Putamen (tissue), 1 donor: ENCODE measurements at places on chromosomes 11 and 22.

DNA sequence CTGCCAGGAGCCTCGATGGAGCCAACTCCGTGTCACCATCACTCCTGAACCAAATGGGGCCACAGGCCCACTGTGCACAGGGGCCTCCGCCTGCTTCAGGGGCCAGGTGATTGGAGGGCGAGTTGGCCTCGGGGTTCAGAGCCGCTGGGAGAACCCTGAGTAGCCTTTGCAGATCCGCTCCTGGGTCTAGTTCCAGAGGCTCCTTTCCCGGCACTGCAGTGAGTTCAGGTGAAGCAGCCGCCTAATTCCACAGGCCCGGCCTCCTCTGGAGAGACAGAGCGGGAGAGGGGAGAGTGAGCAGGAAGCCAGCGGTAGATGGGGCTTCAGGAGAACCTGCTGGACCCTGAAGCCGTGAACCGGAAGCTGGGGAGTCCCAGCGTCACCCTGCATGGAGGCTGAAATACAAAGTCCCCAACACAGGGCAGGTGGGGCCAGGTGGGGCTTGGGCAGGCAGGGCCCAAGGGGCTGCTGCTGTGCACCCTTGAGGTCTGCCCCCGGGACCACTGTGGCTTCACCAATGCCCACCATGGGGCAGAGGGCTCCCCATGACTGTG lies 22.5 kb downstream of the DRD4 start:
- no peak for DNase-seq

DNA sequence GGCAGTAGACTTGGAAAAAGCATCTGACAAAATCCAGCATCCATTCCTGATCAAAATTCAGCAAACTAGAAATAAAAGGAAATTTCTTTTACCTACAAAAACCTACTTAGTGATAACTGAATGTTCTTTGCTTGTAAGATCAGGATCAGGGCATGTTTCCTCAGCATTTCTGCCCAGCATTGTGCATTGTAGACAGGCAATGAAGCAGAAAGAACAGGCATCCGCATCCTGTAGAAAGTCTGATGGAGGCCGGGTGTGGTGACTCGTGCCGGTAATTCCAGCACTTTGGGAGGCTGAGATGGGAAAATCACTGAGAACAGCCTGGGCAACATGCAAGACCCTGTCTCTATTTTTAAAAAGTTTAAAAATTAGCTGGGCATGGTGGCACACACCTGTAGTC lies 32.5 kb upstream of the PANX2 start:
- no peak for DNase-seq

DNA sequence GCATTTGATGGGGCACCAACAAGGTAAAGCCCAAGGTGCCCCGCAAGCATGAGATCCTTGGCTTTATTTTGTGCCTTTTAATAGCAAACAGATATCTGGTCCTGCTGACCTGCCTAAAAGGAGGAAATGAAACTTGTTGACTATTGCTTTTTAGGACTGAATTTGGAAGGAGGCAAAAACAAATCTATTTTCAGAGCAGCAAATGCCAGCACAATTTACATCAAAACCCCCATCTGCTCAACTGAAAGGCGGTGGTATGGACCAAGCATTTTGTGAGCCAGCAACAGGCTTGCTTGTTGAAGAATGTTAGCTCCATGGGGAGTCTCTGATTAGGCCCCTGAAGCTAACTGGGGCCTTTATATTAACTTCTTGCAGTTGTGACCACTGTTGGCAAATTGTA lies 192.6 kb upstream of the E2F8 start:
- DNase-seq: no peak

DNA sequence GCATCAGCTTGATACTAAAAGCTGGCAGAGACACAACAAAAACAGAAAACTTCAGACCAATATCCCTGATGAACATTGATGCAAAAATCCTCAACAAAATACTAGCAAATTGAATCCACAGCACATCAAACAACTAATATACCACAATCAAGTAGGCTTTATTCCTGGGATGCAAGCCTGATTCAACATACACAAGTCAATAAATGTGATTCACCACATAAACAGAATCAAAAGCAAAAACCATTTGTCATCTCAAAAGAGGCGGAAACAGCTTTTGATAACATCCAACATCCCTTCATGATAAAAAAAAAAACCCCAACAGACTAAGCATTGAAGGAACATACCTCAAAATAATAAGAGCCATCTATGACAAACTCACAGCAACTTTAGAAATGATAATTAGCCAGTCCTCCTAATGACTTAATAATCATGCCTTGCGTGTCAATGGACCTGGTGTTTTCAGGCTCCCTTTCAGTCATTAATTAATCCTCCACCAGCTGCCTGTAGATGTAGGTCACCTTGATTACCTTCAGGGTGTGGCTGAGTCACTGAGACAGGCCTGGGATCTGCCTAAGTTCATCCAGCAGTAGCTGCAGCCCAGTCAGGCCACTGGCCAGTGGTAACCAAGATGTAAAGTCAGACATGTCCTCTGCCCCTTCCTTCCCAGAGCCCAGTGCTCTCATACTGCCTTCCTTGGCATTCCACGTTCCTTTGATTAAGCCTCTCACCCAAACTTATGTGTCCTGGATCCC lies 109.8 kb downstream of the EHF start:
- DNase-seq: no peak

- peak; percentile 47 for DNase-seq
These were observed 380.1 kb downstream of the LARGE1 start for GRCh38 chr22:33539902-33540751.

DNA sequence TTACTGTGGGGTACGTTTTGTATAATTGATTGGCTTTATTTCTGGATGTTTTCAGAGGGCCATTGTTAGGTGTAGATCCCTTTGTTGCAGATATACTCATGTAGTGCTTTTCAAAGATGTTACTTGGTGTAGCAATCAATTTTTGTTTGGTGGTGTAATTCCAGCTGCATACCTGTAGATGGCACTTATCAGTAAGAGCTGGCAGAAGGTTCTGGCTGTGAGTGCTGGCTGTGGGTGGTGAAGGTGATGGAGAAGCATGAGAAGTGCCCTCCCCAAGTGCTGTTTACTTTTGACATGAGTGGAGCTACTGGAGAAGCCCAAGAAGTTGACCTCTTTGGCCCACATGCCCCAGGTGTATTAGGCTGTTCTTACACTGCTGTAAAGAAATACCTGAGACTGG lies 1074.9 kb downstream of the FAM181B start:
- DNase-seq: no peak

DNA sequence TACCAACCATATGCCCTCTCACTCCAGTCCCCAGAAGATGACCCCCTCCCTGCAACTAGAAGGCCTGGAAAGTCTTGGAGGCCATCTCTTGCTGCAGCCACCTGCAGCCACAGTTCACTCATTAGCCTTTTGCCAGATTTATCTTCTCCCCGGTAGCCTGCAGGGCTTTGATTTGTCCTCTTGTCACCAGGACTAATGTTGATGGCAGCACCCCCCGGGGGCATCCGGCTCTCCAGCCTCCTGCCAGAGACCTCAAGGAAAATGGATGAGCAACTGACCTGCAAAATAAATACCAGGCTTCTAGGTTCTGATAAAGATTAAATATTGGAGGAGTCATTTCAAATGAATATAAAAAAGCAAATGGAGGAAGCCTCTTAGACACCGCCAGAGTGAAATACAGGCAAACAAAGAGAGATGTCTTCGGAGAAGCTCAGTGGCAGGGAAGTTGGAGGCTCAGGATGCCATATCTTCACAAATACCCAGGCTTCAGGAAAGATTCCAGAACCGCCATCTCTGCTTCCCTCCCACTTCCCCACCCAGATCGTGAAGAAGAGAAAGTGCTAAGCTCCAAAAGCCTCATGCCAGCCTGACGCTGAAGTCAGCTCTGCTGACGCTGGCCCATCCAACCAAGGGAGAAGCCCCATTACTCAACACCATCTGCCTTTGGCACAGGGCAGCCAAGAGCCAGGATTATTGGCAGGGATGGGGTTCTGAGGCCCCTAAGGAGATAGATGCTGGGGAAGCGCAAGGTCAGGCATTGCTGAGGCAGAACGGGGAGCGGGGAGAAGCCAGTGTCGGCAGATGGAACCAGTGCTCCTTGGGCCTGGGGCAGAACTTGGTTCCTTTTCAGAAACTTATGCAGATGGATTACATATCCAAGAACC lies 362.7 kb downstream of the CADM1 start:
- no peak for DNase-seq

GRCh38 chr11:104572279-104572678 lies 326.0 kb downstream of the CASP12 start:
- DNase-seq: no peak

DNA sequence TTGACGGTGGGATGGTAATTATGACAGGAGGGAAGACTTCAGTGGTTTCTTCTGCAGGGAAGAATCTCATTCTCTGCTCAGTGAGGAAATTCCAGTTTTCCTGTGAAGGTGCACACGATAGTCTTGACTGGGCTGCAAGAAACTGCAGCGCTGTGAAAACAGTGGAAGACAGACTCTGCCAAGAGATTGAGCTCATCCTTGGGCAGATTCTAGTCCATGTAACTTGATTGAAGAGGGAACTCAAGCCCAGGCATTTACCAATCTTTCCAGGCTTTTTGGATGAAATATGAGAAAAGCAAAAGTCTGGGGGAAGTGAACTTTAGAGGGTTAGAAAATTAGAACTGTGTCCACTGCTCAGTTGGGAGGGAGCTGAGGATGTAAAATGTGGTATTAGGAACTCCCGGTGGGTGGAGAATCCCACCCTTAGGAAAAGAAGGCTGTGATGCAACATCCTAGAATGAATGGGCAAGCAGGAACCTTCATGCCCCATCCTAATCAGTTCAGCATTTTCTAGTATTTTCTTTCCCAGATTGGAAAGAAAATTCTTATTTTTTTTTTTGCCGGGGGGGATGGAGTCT lies 212.6 kb downstream of the DBX1 start:
- DNase-seq: peak; percentile 23

DNA sequence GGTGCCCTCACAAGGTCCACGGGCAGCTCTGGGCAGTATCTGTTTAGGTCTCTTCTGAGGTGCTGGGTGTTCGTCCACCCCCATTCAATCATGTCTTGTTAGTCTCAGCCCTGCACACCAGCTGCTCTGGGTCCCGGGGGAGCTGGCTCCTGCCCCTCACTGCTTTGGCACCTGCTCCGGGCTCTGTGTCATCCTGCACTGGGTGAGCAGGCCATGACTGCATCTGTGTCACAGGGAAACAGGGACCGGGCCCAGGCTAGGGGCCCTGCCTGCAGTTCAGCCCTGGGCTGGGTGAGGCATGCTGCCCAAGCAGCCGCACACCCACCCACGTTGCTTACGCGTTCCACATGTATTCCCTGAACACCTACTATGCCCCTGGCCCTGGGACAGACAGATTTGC lies 43.9 kb downstream of the ELFN2 start:
- no peak for DNase-seq

DNA sequence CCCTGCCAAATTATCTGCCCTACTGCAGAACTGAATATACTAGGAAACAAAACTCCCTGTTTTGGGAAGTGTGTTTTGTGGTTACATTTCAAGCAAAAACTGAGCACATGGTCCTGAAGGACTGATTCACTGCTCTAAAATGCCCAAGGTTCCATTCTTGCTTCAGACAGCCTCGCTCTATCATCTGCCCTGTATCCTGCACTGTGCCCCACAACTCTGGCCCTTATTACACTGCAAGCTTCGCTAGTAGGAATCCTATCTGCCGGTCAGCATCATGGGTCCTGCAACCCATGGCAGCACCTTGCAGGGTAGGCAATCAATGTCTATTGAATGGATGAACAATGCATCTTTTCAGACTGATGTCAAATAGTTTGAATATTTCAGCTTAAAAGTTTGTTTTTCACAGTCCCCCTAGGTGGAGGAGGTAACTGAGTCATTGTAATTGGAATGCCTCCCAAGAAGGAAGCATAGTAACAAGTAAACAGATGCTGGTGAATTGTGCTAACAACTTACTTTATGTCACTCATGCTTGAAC lies 21.3 kb downstream of the LAYN start:
- DNase-seq: no peak

DNA sequence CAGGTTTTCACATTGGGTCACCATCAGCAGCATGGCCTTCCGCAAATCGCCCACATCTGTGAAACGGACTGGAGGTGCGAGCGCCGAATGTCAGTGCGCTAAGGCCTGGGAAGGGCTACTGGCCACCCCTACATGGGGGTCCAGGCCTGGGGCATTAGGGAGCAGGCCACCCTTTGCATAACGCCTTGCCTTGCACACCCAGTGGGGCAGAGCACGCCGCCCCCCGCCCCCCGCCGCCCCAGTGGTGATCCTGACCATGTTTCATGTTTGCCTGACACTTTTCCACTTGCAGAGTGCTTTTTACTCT lies 2.6 kb downstream of the GRK2 start:
- DNase-seq: no peak

DNA sequence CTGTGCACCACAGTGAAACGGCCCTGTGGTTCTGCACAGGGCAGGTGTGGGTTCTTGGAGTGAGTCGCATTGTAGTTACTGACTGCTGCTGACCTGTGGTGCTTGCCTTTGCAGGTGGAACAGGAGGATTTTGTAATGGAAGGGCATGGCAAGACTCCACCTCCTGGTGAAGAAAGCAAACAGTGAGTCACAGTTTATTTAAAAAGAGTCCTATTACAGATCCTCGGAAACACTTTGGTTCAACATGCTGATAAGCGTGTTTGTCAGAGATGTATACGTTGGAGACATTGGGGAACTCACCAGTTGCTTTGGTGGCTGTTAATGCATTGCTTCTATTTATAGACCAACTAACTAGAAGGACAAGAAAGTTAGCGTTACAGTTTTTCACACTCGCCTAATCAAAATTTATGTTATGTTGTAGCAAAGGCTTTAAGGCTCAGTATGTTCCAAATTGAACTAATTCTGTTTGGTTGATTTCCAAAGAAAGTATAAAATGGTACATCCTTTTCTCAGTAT lies 21.7 kb upstream of the TNRC6B start:
- no peak for DNase-seq

GRCh38 chr11:88102598-88102934 lies 72.7 kb downstream of the RAB38 start:
- DNase-seq: no peak

DNA sequence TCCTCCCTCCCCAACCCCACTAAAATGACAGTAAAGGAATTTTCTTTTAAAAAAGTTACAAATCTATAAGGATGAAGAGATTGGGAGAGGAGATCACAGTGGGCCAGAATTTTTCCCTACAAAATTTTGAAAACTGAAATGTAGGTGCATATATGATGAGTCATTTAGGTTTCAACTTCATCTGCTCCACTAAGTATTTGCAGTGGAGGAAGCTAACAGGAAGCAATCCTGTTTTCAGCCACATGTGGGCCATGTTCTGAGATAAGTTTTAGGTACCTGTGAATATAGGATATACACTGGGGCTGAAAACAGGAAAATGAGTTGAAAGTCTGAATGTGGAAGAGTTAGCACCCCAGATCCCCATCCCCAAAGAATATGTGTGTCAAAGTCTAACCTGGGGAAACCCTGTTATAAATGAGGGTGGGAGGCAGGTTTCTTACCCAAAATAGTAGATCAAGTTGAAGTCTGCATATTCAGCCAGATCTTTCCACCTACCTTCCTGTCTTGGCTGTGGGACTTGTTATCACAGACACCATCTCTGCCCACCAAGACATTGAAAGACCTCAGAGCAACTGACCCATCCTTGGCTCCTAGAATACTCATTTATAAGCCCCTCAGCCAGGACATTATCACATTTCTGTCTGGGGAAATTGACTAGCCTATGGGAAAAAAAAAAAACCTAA lies 87.3 kb downstream of the PACS1 start:
- DNase-seq: no peak

- no peak for DNase-seq
These were observed 535.1 kb upstream of the LUZP2 start for GRCh38 chr11:23961503-23962338.

- DNase-seq: no peak
These were observed 16.8 kb downstream of the TREH start for GRCh38 chr11:118662401-118663271.
